Spleen (tissue), 13 donors: ENCODE measurements at places on chromosomes 16 and 17.

DNA sequence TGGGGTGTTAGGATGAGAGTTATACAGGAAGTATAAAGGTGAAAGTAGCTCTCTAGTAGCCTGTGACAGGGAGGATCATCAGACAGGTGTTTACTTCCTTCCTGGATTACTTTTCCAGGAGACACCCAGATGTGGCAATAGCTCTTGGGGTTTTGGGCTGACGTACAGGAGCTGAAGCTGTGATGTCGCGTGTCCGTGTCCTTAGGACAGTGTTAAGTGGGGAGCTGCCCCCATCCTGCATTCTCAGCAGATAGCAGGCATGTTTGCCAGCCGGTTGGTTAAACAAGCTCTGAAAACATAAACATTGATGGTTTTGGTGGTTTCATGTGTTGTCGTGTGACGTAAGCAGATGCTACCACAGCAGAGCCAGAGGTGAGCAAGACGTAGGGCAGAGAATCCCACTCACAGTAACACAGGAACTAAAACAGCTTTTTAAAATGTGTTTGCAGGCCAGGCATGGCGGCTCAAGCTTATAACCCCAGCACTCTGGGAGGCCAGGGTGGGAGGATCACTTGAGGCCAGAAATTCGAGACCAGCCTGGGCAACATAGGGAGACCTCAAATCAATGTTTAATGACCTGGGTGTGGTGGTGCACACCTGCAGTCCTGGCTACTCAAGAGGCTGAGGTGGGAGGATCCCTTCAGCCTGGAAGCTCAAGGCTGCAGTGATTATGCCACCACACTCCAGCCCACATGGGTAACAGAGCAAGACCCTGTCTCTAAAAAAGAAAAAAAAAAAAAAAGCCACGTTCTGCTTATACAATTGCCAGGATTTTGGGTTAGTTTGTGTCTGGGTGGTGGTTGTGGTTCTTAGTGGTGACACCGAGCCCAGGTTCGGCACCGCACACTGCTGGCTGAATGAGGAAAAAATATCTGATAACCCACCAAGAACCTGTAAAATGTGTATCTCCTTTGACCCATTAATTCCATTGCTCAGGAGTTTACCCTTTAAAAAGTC lies 18.2 kb upstream of the IL17C start:
- DNase-seq, result no peak

DNA sequence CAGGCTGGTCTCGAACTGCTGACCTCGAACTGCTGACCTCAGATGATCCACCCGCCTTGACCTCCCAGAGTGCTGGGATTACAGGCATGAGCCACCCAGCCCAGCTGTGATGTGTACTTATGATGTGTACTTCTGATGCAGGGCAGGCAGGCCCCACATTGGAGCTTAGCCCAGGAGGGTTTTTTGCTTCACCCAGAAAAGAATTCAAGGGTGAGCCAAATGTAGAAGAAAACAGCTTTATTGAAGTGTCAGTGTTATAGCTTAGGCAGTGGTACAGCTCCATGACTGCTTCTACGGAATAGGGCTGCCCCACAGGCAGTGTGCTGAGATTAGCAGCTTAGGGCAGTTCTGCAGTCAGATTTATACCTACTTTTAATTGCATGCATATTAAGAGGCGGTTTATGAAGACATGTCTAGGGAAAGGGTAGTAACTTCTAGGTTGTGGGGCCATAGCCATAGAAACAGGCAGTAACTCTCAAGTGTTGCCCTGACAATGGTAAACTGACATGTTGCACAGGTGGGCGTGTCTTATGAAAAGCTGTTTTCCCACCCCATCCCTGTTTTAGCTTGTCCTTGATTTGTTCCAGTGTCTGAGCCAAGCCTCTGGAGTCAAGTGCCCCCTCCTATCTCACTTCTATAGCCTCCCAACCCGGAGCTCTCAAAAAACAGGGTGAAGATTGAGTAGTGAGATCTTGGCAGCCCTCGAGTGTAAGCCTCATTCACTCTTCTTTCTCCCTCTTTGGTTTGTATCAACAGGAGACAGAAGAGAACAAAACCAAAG lies 24.1 kb upstream of the POLR3E start:
- DNase-seq, result no peak

DNA sequence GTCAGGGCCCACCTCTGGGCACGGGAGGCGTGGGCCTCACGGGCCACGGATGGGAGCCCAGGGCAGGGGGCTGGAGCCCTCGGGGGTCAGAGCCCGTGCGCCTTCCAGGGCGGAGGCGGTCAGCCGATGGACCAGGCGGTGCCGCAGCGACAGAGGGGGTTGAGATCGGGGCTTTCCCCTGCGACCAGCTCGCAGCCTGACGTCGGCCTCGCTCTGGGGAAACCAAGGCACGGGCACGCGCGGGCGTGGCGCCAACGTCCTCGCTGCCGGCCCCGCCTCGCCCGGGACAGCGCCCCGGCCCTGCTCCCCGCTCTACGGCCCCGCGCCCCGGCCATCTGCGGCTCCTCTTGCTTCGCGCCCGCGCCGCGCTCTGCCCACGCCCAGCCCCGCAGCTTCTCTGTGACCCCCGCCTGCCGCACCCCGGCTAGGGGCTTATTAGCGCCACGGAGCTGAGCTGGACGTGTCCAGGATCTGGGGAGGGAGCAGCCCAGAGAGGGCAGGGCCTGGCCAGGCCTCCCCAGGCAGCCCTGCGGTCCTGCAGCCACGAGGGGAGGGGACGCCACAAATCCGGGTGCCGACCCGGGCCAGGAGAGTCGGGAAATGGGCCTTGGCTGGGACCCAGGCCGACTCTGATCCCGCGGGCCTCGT lies 13.5 kb downstream of the ACTG1 start:
- DNase-seq, result no peak

DNA sequence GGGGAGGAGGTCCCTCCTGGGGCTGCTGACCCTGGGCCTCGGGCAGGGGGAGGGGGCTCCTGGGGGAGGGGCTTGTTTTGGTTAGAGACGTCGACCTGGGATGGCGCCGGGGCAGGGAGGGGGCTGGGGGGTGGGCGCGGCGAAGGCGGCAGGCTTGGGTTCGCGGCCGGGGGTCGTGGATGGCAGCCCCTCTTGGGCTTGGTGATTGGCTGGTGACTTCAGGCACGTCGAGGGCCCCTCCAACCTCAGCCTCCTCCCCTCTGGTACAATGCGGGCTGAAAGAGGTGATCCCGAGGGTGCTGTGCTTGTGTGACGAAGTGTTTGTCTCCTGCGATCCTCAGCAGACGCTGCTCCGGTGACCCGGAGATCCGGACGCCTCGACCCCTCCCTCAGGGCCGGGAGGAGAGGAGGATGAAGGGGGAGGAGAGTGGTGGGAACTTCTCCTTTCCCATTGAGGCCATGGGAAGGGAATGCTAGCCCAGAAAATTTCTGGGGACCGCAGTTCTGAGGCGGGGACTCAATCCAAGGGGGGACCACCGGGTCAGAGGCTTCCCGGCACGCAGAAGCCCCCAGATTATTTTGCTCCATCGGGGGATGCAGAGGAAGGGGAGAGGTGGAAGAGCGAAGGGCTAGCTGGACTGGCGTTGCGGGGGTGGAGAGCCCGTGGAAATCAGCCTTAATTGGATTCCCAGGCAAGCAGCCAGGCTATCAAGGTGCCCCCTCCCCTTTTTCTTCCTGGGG lies 43.9 kb downstream of the RAI1 start:
- DNase-seq, result no peak

- no peak for DNase-seq
Measured at GRCh38 chr16:64269756-64270155, 852.1 kb downstream of the CDH11 start.

DNA sequence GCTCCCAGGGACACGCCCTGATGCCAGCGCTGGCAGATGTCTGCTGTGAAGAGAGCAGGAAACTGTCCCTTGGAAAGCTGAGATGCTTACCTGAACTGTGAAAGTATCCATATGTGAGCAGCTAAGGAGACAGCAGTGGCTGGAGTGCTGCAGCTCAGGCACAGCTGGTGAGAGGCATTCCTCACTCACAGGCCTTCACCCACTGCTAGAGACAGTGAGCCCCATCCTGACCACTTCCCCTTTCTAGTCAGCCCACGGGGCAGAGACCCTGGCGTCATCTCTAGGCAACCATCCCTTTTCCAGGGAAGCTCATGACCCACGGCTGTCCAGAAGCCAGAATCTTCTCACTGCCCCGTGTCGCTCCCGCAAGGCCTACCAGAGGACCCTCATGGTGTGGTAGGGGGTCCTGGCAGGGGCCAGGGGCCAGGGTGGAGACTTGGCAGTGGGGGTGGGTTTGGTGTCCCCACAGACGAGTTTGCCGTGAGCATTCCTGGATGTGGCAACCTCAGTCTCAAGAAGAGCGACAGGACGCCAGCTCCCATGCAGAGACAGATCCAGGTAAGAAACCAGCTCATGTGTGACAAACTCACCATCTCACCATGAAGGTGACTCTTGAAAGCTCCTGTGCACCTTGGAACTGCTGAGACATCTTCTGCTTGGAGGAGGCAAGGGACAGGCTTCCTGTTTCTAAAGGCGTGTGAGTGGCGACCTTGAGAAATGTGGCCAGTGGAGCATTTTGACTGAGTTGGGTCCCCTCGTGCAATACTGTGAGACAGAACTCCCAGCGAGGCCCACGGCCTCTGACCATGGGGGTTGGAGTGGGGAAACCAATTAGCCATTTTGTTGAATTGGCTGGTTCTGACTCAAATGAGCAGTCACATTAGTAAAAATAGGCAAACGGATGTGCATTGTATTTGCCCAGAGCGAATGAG lies at the start of gene SCIMP:
Gene SCIMP (minus strand): TSS at position 216 of the 932 bp plus-strand sequence. CDS start 105 bp downstream, at position 111.
- DNase-seq, result peak; percentile 85

DNA sequence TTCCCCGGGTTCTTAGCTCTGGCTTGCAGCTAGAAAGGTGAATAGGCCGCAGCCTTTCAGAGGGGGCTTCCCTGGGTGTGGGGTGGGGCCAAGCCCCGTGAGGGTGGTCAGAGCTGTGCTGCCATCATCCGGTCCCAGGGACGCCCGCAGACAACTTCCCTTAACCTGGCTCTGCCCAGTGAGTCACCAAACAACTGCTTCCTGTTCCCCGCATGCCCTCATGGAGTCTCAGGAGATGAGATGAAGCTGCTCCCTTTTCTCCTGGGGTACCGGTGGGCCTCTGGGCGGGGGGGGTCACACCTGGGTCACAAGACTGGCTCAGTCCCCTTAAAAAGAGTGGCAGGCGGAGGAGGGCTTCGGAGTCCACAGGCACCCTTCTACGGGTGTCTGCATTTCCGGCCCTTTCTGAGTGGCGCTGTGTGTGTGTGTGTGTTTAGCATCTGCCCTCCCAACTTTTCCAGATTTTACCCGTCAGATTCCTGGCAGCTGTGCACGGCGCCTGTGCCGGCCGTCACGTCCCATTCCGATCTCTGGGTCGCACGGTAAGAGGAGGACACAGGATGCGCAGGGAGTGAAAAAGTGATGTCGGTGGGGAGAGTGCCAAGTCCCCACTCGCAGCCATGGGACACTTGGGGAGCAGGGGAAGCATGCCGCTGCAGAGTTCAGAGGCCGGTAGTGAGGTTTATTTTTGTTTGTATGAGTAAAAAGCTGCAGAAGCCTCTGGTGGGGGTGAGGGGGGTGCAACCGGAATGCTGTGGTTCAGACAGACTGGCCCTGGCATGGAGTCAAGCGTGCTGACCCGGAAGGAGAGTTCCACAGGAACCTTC lies 16.8 kb downstream of the HIC1 start:
- DNase-seq, result peak; percentile 81

- peak; percentile 42 for DNase-seq
Measured at GRCh38 chr16:2828876-2829430, 1.1 kb upstream of the ZG16B start.

GRCh38 chr16:3121851-3122467 lies 9.6 kb downstream of the ZNF205 start:
- no peak for DNase-seq

DNA sequence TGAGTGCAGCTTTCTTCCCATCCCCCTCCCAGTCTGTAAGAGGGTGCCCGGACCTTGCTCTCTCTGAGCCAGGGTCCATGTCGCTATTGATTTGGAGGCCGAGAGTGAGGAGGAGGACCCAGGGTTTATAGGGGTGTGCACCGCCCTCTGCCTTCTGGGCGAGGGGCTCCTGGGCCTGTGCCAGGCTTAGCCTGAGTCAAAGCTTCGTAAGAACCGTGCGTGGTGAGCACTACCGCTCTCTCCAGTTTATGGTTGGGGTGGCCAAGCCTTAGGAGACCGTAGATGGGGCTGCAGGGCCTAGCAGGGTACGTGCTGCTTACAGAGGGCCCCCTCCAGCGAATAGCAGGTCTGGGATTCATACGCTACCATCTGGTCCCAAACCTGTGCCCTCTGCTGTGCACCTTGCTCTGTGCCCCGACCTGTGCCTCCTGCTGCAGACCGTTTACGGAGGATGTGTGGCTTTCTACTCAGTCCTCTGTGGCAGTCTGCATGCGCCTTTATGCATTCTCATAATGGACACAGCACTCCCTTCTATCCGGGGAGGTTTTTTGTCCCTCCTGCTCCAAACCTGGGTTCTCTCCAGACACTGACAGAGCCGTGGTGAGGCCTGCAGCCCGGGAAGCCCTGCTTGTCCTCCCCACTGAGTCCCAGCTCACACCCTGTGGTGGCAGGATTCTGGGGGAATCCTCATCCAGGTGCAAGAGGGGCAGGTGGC lies 54.7 kb downstream of the PGS1 start:
- no peak for DNase-seq

GRCh38 chr17:71055128-71055527 lies 885.8 kb downstream of the KCNJ2 start:
- no peak for DNase-seq

DNA sequence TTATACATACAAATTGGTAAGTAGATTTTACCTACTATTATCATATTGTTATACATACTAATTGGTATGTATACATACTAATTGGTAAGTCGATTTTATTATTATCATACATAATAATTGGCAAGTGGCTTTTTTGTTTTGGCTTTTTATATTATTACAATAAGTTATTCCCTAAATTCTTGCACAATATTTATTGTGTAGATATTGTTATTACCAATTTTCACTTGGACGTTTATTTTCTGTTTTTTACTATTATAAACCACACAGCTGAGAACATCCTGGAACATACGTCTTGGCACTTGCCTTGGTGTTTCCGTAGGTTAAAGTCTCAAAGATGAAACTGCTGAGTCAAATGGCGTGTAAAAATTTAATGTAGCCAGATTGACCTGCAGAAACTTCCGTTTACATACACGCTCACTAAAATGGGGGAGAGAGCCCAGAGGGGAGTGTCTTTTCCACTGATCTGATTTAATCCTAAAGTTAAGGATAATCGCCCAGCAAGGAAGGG lies 18.9 kb downstream of the GNGT2 start:
- no peak for DNase-seq

GRCh38 chr17:34816848-34817247 lies 144.4 kb downstream of the CCT6B start:
- no peak for DNase-seq

GRCh38 chr16:8763899-8764298 lies 33.5 kb downstream of the TMEM186 start:
- peak; percentile 25 for DNase-seq
